ENCODE measurements at places on chromosomes 6 and 20.

GRCh38 chr6:78533426-78533825 lies 333.9 kb upstream of the IRAK1BP1 start:
- DNase-seq, result no peak

DNA sequence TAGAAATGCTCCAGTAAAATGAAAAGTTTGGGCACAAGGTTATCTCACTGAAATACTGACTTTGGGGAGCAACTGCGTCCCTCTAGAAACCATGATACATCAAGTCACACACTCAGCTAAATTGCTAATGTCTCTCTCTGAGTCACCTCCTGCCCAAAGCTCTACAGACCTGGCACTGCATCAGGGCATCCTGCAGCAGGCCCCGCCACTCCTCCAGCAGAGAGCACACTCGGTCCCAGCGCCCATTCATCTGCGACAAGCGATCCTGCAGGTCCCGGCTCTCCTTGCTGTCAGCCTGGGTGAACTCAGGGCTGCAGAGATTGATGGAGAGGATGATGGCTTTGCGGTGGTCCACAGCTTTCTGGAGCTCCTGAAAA lies 329.0 kb downstream of the ESR1 start:
- no peak for DNase-seq

GRCh38 chr20:57205606-57206219 lies 60.7 kb downstream of the BMP7 start:
- no peak for DNase-seq

DNA sequence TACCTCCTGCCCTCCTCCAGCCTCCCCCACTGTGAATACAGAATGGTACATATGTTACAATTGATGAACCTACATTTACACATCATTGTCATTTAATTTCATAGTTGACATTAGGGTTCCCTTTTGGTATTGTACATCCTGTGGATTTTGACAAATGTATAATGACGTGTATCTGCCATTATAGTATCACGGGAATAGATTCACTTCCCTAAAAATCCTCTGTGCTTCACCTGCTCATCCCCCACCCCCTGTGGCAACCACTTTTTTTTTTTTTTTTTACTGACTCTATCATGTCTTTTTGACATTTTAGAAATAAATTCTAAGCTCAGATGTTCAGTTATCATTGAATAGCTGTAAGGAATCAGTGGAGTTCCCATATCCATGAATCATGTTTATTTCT lies 30.4 kb downstream of the HECA start:
- DNase-seq, result no peak

DNA sequence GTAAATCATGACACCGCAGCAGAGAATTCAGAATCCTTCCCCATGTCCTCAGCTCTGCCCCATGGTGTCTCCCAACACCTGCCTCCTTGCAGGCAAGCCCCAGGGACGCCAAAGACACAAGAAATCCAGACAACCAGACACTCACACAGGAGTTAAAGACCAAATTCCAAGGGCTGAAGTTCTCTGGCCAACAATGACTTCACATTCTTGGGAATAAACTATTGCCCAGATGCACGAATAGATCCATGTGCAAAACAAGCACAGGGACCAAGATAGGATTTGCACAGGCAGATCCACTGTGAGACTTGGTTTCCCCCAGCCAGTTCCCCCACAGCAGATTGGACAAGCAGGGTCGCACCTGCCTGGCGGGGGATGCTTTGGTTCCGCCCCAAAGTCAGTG lies 246.7 kb downstream of the SOD2 start:
- no peak for DNase-seq

- peak; percentile 74 for DNase-seq
Observed at GRCh38 chr20:2800521-2801285, at the start of gene CPXM1. CPXM1 (minus strand) TSS chr20:2800627; CDS start chr20:2800572, 55 bp downstream.

- no peak for DNase-seq
Observed at GRCh38 chr6:101302593-101302992, 90.9 kb upstream of the GRIK2 start.

- no peak for DNase-seq
Observed at GRCh38 chr6:45075246-45075645, 252.9 kb upstream of the RUNX2 start.

DNA sequence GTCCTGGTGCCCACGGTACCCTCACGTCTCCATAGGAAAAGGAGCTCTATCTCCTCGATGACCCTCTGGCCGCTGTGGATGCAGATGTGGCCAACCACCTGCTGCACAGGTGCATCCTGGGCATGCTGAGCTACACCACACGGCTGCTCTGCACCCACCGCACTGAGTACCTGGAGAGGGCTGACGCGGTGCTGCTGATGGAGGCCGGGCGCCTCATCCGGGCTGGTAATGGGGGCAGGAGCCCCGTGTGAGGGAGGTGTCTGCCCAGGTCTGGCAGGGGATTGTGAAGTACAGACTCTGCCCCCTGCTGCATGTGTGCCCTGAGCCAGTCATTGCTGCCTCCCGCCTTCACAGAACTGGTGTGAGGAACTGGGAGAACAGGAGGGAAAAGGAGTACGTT lies 12.4 kb downstream of the DLK2 start:
- DNase-seq, result no peak

- no peak for DNase-seq
Observed at GRCh38 chr6:115485400-115485799, 575.3 kb downstream of the FRK start.

GRCh38 chr6:25963426-25964123 lies 973 bp downstream of the TRIM38 start:
- DNase-seq, result no peak

GRCh38 chr6:158290659-158291058 lies 21.6 kb upstream of the TULP4 start:
- DNase-seq, result no peak

GRCh38 chr6:136984578-136984977 lies 60.2 kb downstream of the IL20RA start:
- no peak for DNase-seq

DNA sequence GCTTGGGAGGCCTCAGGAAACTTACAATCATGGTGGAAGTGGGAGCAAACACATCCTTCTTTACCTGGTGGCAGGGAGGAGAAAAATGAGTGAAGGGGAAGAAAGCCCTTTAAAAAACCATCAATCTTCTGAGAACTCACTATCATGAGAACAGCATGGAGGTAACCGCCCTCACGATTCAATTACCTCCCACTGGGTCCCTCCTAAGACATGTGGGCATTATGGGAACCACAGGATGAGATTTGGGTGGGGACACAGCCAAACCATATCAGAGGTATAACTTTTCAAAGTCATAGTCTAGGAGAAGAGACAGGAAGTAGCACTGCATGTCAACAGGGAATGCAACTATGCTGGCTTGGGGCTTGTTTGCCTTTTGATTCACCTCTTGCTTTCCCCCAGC lies 59.9 kb upstream of the DTNBP1 start:
- DNase-seq, result no peak

DNA sequence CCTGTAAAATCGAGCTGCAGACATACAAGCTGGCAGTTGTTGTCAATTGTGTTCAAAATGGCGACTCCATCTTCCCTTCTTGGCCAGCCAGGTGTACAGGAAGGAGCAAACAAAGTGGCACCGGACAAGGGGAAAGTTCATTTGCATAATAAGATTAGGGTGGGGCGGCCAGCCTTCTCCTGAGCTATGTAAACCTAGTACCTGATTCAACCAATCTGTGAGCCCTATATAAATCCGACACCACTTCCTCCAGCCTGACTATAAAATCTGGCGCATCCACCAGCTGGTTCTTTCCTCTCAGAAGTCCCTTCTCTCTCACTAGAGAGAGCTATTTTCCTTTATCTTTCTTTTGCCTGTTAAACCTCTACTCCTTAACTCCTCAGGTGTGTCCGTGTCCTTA lies 8.1 kb upstream of the HBS1L start:
- DNase-seq, result no peak

GRCh38 chr6:46687619-46688097 lies at the start of gene TDRD6:
TDRD6 (plus strand) TSS chr6:46687885; CDS start chr6:46688129, 244 bp downstream.
- DNase-seq, result no peak

- no peak for DNase-seq
Observed at GRCh38 chr20:32333988-32334885, 23.9 kb upstream of the ASXL1 start.

GRCh38 chr20:61762167-61762710 lies 303.4 kb downstream of the TAF4 start:
- DNase-seq, result no peak

- no peak for DNase-seq
Observed at GRCh38 chr6:50141100-50141499, 91.4 kb upstream of the DEFB112 start.

- DNase-seq, result no peak
Observed at GRCh38 chr20:58851221-58851968, 693 bp upstream of the GNAS-AS1 start.

DNA sequence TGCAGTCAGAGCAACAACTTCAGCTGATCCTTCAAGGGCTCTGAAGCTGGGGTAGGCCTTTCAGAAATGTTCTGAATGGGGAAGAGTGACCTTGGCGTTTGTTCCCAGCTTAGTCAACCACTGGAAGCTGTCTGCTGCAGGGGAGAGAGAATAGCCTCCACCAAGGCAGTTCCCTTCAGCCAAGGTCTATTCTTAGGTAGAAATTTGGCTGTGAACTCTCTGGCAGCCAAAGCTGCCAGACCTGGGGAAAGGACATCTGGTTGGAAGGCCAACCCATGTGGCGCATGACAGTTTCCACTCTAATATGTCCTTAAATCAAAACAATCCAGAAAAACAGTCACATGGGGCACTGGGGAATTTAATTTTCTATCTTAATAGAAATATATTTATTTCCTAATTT lies 60.1 kb downstream of the FBXO5 start:
- DNase-seq, result no peak

DNA sequence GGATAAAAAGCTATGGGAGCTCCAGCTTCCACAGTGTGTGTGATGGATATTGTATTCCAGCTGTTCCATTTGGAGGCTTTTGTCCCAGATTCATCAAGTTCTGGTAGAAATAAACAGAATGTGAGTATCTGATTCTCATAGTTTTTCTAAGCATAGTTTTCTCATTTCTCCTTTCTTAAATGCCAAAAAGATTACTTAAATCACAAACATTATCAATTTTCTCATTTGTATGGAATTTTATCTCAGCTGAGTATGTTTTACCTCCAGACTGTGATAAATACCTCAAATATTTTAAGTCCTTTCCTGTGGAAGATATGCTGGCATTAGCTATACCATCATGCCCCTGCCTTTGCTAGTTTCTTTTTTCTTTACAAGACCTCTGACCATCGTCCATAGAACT lies 767.3 kb downstream of the TFAP2A start:
- no peak for DNase-seq

GRCh38 chr6:38937839-38938613 lies 110.6 kb upstream of the GLP1R start:
- no peak for DNase-seq

DNA sequence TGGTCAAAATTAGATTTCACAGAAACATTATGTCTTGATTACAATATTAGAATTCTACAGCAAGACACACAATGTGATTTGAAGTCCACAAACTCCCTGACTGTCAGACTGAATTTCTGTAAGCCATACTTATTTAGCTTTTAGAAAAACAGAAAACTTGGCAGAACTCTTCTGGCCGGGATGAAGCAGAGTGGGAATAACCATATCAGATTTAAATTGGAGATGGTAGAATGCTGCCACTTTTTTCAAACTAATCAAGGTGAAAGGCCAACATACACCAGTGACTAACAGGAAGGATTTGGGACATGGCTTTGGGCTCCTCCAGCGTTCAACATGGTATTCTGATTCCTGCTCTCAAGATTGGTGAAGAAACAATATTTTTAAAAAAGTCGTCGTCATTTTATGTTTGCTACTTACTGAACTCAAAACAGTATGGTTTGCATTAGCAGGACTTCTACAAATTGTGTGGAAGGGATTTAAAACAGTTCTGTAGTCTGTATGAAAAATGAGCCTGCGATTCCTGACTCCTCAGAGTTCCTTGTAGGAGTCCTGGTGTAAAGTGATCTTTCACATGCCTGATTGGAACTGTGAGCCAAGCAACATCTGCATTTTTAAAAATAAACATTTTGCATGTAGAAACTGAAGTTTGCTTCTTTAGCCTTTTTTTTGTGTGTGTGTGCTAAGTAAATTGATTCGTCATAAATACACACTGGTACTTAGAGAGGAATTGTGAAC lies 297.9 kb upstream of the SOX4 start:
- no peak for DNase-seq

GRCh38 chr6:24883618-24884017 lies 52.1 kb downstream of the RIPOR2 start:
- DNase-seq, result no peak

DNA sequence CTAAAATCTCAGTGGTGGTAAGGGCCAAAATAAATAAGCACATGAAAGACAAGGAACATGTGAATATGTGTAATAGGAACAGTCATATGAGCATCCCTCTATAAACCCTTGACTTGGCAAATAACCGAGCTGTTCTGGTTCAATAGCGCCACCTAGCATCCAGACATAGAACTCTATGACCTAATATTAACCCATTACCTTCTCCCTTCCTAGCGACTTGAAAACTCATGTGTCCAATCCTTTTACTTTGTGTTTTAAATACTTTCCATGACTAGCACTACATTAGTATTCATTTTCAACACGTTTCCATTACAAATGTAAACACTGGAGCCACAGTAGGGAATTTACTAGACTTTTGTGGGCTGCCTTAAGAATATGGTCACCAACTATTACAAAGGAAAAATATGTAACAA lies 279.7 kb downstream of the UST start:
- DNase-seq, result peak; percentile 54
